Fibroblast of skin of left quadriceps (primary cell): ENCODE measurements at places on chromosomes 6 and 20.
A peak's percentile ranks its signal among the peaks of the same experiment; 100 is the strongest.

DNA sequence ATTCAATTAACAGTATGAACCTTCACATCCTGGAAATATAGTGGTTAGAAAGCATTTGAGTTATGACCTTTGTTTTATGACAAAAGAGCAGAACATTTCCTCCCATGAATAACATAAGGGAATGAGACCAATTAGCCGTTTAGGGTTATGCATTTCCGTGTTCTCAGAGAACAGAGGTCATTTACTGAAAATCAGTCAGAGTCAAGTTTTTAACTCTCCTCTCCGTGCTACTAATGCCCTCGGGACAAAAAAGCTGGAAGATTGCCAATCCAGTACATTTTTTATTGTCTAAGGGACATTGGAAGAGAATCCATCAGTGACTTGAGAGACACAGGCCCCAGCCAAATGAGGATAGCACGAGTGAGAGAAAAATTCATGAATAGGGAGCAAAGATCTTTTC, 632.7 kb downstream of the RFPL4B start:
- no peak for DNase-seq

DNA sequence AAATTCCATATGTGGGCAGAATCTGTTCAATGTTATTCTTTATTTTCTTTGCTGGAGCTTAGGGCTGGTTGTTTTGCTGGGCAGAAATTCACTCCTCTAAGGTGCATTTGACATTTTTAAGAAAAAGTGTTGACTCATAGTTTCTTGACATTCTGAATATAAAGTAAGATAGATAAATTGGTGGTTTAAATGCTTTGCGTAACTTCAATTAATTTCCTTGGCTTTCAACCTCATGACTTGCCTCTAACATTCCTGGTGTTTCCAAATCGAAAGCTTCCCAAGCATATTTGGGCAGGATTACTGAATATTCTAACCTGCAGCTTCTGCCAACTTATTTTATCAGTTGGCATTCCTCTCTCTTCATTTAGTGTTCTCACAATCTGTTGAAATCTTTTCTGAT, 718.7 kb upstream of the ADGRB3 start:
- no peak for DNase-seq

DNA sequence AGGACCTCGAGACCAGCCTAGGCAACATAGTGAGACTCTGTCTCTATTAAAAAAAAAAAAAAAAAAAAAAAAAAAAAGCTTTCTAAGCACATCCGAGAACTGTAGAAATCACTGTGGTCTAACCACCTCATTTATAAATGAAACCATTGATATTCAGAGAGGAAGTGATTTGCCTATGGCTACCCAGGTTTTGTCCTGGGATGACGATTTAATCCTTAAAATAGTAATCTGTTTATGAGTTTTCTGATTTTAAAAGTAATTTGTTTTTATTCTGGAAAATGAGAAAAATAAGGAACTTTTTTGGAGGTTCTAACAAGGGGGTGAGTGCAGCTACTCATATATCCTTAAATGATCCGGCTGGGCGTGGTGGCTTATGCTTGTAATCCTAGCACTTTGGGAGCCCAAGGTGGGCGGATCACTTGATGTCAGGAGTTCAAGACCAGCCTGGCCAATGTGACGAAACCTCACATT, 6.5 kb upstream of the BTN3A2 start:
- no peak for DNase-seq

- no peak for DNase-seq
These were observed 148.3 kb downstream of the SMOC2 start for GRCh38 chr6:168589275-168589674.

- DNase-seq = no peak
These were observed 13.4 kb upstream of the MRGBP start for GRCh38 chr20:62782893-62783278.

DNA sequence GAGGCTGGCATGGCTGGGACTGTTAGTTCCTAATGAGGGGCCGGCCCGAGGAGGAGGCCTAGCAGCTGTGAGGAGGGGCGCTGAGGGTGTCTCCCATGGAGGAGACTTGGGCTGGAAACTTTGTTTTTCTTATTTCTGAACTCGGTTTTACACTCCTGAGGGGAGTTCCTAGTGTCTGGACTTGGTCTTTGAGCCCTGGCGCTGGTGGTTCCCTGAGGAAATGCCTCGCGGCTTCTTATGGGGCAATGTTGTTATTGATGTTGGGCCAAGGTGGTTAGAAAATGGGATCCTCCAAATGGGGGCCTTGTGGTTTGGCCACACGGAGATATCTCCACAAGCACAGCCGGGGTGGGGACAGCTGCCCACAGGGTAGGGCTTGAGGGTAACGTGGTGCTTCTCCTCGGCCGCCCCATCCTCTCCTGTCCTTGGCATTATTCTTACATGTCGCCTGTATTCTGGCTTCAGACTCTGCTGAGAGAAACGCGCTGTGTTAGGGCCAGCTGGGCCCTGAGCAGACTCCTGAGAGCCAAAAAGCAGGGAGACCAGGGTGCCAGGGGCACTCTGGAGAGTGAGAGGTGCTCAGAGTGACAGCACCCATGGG, 136.9 kb downstream of the FOXO3 start:
- no peak for DNase-seq

GRCh38 chr6:160265869-160266476, 7.4 kb upstream of the SLC22A2 start:
- DNase-seq = no peak

- DNase-seq = peak; percentile 75
These were observed 10.9 kb downstream of the ZNF217 start for GRCh38 chr20:53582574-53583351.

DNA sequence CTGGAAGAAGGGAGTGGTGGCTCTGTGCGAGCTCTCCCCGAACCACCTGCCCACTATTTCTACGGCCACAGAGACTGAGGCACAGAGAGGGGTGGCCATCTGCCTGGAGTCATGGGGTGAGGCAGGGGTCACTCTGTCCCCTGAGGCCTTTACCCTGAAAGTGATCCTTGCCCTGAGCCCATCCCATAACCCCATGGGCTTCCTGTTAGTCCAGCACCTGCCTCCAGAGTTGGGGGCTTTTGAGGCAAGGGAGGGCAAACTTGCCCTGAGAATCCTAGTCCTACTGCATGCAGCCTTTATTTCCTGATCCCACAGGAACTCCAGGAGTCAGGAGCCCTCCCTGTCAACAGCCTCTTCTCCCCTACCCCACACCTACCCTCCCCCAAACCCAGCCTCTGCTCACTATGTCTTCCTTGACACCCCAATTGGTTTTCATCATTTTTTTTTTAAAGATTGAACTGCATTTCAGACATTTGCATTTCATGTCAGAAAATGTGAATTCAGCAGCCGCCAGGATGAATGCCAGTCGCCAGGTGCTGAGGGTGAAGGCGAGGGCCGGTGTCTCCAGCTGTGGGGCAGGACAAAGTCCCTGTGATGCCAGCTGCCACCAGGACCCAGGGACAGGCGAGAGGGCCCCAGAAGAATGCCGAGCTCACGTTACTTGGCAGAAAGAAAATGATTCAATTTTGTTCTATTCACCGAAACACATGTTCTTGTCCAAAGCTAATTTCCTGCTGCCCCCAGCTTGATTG, 47.6 kb upstream of the NNAT start:
- DNase-seq = no peak

- DNase-seq = no peak
These were observed 88.2 kb downstream of the COL12A1 start for GRCh38 chr6:75117701-75118100.

DNA sequence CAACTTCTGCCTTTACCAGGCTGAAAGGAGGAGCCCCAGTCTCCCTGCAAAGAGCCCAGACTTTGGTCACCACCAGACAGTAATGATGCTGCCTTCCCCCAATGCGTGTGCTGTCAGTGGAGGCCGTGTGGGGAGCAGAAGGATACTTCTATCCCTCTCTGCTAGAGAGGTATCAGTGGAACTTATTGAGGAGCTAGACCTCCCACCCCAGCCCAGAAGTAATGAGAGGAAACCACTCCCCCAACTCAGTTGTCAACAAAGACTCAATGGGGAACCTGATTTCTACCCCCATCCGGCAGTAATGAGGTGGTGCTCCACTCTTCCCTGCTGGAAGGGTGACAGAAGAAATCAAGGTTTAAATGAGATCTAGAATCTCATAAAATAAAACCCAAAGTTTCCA, 4.4 kb upstream of the WFDC8 start:
- no peak for DNase-seq

- no peak for DNase-seq
These were observed 100.4 kb downstream of the PXDC1 start for GRCh38 chr6:3650959-3651697.

DNA sequence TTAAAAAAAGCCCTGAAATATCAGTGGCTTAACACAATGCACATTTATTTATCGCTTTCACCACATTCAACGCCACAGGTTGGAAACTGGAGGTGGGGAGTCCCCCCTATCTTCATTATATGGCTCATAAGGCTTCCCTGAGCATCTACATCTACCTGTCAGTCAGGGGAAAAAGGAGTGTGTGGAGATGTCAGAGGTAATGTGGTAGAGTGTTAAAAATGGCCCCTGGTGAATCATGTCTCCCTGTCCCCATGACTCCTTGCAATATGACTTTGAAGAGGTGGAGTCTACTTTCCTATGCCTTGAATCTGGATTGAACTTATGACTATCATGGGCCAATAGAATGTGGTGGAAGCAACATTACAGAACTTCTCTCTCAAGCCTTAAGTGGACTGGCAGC, 65.5 kb upstream of the BTBD3 start:
- no peak for DNase-seq

DNA sequence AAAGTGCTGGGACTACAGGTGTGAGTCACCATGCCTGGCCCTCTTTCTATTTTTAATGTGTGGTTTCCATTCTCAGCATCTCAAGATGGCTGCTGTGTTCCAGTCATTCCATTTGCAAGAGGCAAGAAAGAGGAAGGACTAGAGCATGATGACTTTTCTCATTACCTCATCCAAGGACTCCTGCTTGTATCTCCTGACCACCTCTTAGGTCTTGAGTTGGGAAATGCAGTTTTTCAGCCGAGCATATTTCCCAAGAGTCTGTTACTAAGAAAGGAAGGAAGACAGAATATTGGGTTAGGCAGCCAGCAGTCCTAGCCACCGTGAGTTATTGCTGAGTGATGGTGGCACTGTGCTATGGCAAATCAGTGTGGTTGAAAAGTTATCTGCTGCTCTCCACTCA, 108.4 kb upstream of the INSM1 start:
- DNase-seq = no peak

GRCh38 chr20:9514461-9515213, at the start of gene LAMP5:
Gene LAMP5 (plus strand): TSS chr20:9514590. CDS start chr20:9514853, 263 bp downstream.
- no peak for DNase-seq

DNA sequence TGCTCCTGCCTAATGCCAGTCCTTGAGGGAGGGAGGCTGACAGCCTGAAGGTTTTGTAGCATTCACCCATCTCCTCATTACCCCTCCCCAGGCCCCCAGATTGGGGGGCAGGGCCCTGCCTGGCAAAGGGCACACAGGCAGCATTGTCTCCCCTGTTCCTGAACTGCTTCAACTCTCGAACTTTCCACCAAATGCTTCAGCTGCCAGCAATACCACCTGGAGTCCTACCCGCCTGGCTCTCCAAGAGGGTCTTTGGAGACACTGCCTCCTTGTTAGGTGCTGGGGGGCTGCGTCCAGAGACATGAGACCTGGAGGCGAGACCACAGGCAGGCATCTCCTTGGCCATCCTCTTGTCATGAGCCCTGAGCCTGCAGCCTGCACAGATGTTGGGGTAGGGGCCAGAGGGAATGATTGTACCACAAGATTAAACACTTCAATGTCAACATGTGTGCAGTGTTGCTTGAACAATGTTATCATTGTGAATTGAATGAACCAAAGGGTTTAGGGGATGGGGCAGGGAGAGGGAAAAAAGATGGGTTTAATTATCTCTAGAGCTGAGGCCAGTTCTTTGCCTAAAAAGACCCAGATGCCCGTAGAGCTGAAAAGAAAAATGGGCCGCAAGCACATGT, 25.0 kb downstream of the BMP7 start:
- DNase-seq = no peak

GRCh38 chr6:108168501-108169463, 3.0 kb downstream of the NR2E1 start:
- DNase-seq = no peak

DNA sequence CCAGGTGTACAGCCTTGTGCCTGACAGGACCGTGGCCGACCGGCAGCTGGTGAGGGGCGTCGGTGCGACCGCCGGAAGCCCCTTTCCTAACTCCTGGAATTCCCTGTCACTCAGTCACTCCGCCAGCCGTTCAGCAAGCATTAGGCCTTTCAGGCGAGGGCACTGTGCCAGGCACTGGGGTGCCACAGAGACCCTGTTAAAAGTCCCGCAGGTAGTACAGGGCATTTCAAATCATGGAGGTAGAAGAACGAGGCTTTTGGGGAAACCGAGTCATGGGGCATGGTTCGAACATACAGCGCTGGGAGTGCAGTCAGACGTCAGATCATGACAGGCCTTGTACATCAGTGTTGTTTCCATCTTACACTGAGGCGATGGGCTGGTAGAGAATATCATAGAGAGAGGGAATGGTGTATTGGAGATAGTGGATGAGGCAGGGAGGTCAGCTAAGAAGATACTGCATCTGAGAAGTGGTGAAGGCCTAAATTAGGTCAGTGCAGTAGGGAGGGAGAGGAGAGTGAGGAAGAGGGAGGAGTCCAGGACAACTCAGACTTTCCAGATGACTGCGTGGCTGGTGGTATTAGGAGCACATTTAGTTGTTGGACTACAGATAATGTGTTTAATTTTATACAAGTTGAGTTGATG, 892 bp upstream of the DXO start:
- DNase-seq = no peak

- DNase-seq = no peak
These were observed 31.0 kb downstream of the TRERF1 start for GRCh38 chr6:42420741-42421140.

DNA sequence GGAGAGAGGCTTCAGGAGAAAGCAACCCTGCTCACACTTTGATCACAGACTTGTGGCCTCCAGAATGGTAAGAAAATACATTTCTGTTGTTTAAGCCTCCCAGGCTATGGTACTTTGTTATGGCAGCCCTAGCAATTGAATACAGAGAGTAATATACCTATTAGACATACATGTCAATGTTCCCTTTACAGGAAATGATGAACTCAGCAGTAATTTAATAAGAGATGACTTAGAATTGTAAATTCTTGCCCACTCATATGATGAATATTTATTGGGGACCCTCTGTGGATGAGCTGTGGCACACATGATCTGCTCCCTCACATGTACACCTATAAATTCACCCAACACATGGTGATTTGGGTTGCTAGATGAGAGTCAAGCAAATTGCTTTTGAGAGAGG, 20.4 kb upstream of the FOXA2 start:
- no peak for DNase-seq

DNA sequence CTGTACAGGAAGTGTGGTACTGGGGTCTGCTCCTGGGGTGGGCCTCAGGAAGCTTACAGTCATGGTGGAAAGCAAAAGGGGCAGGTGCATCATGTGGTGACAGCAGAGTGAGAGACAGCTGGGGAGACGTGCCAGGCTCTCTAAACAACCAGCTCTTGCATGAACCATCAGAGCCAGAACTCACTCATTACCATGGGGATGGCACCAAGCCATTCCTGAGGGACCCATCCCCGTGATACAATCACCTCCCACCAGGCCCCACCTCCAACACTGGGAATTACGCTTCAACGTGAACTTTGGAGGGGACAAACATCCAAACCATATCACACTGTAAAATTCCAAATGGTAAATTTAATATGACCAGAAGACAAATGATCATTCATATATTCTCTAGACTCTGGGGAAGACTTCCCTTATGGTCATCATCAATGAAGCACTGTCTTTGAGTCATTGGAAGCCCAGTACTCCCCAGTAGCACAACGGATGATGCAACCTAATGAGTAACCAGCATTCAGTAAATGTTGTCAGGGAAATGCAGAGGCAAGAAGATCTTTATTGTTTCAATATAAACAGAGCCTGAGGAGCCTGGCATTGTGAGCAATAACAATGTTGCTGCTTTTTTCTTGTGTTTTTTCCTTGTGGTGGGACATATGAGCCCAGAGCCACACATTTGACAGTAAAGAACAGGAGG, 48.2 kb upstream of the RALY start:
- peak; percentile 16 for DNase-seq
